Activated CD4-positive, alpha-beta T cell treated with anti-CD3 and anti-CD28 coated beads, Interleukin-2, Interleukin-4, amounts not matched to agents 100 ng/mL and 50 ng/mL, durations not matched to agents 16 hours and 8 hours (primary cell): ENCODE measurements at places on chromosomes 4 and X.

DNA sequence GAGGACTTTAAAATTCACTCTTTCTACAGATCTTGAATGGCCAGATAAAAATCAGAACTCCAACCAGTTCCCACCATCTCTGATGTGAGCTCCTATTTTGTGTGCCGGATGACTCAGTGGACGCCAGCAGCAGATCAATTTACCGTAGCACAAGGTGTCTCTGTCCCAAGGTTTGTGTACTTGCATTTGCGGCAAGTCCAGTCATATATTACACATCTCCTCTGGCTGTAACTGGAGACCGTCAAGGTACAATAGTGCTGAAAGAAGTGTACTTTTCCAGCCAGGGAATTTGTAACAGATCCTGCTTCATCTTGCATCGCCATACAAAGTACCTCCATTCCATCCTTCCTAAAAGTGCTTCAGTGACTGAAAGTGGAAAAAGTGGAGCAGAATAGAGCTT, 108.2 kb upstream of the SORBS2 start:
- DNase-seq = no peak

DNA sequence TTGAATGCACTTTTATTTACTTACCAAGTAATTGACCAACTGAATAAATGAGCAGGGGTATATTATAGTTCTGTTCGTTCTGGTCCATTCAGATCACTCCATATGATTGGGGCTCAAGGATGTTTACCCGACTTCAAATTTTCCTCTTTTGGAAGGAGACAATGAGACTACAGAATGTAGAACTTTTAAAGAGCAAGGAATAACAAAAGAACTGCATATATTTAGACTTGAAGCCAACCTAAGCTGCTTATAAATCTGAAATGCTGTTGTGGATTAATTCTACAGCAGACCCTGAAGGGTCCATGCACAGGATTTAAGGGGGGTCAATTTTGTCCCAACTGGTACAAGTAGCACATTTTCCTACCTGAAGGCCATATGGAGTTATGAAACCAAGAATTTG, 610.8 kb downstream of the RAB28 start:
- DNase-seq = no peak

GRCh38 chr4:156756118-156756517, 215.5 kb downstream of the PDGFC start:
- DNase-seq = no peak

- no peak for DNase-seq
Measured at GRCh38 chr4:67603310-67604028, 44.9 kb downstream of the STAP1 start.

GRCh38 chr4:5166377-5166776, 115.1 kb downstream of the STK32B start:
- DNase-seq = no peak

DNA sequence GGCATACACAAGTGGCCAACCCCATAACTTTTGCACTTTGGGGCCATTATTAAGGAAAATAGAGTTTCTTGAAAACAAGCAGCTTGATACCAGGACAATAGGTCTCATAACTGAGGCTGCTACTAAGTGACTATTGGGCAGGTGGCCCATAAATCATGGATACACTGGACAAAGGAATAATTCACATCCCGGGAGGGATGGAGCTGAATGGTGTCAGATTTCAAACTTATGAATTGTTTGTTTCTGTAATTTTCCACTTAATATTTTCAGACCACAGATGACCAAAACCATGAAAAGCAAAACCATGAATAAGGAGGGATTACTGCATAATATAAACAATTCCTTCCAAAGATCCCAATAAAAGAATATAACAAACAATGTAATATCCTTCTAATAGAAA, 114.4 kb downstream of the WDFY3 start:
- DNase-seq = no peak

GRCh38 chr4:138389976-138390685, 148.0 kb upstream of the SLC7A11 start:
- DNase-seq = no peak

DNA sequence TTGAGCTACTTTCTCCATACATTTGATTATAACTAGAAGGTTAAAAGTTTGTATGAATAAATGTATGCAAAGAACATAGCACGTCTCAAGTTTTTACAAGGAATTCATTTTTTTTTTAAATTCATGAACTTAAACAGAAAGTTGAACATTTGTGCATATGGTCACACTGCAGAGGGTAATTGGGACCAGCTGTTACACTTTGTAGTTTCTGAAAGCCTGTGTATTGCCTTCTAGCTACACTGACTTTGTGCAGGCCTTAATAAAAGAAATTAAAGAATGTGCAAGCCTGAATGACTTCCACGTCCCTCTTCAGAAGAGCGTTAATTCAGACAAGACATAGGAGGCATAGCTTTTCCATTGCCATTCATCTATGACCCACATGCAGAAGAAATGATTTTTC, 153.1 kb upstream of the PCDH18 start:
- no peak for DNase-seq

- DNase-seq = no peak
Measured at GRCh38 chrX:119573840-119574393, 446 bp upstream of the UBE2A start.

- no peak for DNase-seq
Measured at GRCh38 chr4:36675436-36675835, 394.0 kb downstream of the DTHD1 start.

DNA sequence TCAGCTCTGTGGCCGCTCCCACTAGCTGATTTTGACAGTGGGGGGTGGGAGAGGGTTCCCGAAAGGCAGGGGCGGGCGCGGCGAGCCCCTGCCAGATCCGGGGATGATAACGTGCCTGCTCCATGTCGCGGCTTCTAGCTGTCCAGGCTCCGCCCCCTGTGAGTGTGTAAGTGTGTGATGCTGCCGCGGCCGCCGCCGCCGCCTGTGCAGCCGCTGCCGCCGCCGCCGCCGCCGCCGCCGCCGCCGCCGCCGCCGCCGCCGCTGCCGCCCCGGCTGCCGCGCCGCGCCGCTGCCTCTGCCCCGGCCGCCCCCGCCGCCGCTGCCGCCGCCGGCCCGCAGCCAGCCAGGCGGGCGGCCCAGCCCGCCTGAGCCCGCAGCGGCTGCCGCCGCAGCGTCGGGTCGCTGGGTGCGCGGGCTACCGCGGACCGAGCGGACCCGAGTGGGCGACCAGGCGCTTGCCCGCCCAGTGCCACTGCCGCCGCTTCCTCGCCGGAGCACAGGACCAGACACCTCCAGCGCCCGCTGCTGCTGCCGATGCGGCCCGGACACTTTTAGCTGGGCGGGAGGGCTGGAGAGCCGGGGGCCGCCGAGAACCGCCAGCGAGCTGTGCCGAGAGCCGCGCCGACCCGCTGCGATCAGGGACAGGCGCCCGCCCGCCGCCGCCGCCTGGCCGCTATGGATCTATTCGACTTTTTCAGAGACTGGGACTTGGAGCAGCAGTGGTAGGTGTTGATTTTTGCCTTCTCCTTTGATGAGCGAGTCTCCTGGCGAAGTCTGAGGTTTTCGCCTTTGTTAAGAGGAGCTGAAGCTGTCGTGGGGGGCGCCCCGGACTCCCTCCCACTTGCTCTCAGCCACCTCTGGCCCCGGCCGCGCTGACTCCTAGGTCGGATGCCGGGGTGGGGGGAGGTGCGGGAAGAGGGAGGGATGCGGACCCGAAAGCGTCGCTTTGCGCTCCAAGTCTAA, at the start of gene AFF2:
Gene AFF2 (plus strand): TSS at position 195 of the 963 bp plus-strand sequence. CDS start 481 bp downstream, at position 676.
- DNase-seq = peak; percentile 24

DNA sequence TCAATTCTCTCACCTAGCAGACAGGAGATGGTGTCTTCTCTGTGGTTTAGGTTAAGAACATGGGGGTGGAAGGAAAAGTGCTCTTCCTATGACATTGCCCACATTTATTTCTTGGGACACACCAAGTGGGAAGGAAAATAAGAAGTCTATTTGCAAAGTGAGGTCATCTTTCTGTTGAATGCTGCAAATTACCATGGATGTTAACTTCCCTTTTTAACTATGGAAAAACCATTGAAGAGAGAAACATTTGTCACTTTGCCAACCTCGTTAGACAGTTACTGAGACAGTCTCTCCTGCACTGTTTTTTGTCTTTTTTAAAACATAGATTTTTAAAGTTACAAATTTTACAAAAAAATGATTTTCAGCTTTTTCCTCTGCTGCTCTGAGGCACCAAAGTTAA, 72.8 kb upstream of the BEND4 start:
- no peak for DNase-seq

DNA sequence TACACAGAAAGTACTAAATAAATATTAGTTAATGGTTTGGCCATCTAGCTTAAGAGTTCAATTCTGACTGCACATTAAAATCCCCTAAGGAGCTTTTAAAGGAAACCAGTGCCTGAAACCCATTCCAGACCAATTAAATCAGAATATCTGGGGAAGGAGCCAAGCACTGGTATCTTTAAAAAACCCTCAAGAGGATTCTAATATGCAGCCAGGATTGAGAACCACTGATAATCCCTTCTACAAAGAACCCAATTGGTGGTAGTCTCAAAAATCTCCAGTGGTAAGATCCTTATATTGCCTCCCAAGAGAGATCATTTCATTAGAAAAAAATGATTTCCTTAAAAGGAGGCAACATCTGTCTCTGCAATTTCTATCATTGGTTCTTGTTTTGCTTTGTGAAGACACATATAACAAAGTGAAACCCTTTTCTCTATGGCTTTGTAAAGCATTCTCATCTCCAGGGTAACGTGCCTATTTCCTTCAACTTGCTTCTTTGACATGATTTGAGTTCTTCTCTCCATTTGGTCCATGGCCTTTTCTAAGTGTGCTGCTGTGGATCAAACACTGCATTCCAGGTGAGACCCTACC, 3.5 kb downstream of the GPR34 start:
- DNase-seq = no peak

GRCh38 chr4:187663076-187663475, 332.5 kb upstream of the ZFP42 start:
- no peak for DNase-seq

- DNase-seq = no peak
Measured at GRCh38 chr4:118774321-118774720, 61.6 kb downstream of the SEC24D start.

DNA sequence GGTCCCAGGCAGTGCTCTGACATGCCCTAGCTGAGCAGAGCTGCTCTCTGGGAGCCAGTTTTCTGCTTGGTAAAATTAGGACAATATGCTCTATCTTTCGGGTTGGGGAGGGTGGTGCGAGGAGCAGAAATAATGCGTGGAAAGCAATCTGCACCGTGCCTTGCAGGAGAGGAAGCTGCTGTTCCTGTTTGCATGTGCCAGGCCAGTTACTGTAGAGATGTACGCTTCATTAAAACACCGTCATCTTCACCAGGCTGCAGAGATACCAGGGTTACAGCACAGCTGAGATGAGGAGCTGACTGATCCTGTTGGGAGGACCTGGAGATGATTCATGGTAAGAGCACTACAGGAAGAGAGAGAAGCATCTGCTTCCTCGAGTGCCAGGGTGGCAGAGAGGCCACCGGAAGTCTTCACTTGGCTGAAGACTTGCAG, 29.5 kb upstream of the IRF2 start:
- peak; percentile 55 for DNase-seq

- no peak for DNase-seq
Measured at GRCh38 chrX:109934434-109934833, 68.5 kb upstream of the TMEM164 start.

DNA sequence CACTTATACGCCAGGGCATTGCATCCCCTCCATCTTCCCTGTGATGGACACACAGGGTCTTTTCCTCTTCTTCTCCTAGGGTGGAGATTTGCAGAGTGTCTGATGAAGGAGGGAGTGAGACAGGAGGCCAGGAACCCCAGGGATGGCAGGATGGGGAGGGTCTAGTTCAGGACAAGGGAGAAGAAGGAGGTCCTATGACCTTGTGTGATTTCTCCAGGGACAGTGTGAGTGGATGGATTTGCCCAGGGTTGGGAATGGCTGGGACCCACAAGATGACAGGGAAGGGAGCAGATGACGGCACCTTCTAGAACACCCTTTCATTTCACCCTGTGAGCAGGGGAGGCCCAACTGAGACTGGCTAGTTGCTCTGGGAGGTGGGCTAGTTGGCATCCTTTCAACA, 34.2 kb downstream of the CYTL1 start:
- DNase-seq = no peak

DNA sequence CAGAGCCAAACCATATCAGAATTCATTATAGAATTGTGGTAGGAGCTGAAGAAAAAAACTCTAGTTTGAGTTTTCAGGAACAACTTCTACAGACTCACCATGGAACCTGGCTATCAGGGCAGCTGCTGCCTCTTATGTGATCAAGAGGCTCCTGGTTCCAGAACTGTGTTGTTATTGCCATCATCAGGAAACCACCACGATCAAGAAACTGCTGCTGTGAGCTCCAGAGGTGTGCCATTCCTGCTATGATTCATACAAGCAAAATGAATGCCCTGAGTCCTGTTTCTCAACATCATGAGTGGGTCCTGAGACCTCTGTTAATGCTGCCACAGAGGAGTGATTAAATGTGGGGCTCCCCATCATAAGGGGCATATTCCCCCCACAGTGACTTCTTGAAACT, 43.7 kb downstream of the TASL start:
- no peak for DNase-seq
